IMR-90 (cell line): ENCODE measurements at places on chromosomes 4 and X. TPM values are rescaled to one million over a fixed set of nuclear protein-coding genes. Genes with fewer than 3 reads are reported as not detected.

Gene MAGEA1
- polyA plus RNA-seq, result not detected in 2 replicates

Gene TRMT44
- polyA plus RNA-seq, result 6.3 and 8.1 TPM in 2 replicates

DNA sequence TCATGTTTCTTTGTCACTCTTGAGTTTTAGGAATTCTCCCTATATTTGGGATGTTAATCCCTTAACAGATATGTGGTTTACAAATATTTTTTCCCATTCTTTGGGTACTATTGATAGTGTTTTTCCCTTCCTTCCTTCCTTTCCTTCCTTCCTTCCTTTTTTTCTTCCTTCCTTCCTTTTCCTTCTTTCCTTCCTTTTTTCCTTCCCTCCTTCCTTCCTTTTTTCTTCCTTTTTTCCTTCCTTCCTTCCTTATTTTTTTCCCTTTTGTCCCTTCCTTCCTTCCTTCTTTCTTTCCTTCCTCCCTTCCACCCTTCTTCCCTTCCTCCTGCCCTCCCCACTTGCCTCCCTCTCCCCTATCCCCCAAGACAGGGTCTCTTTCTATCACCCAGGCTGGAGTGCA is 42.1 kb downstream of the WDR17 start:
- no peak for DNase-seq

GRCh38 chrX:15299941-15300851 is 15.2 kb downstream of the ASB11 start:
- peak; percentile 30 for DNase-seq

Gene UGT2B11
- polyA plus RNA-seq, result not detected in 2 replicates

GRCh38 chr4:108157655-108158054 is 11.1 kb downstream of the LEF1 start:
- no peak for DNase-seq

- peak; percentile 87 for DNase-seq
These were observed at the start of gene EDA2R for GRCh38 chrX:66638591-66639500. Gene EDA2R (minus strand): TSS chrX:66639078. CDS start chrX:66616020, 23,058 bp downstream.

Gene SSX2
- not detected in 2 replicates for polyA plus RNA-seq

Gene VCX2
- polyA plus RNA-seq, result not detected in 2 replicates

- no peak for DNase-seq
These were observed 27.3 kb upstream of the CDKN2AIP start for GRCh38 chr4:183416879-183417755.

Gene NXF2
- polyA plus RNA-seq, result not detected in 2 replicates

- DNase-seq, result no peak
These were observed 502 bp downstream of the HNRNPDL start for GRCh38 chr4:82429728-82430192.

GRCh38 chr4:71456841-71457240 is 118.0 kb downstream of the SLC4A4 start:
- peak; percentile 91 for DNase-seq

- DNase-seq, result no peak
These were observed 15.0 kb downstream of the SLAIN2 start for GRCh38 chr4:48356355-48356754.

DNA sequence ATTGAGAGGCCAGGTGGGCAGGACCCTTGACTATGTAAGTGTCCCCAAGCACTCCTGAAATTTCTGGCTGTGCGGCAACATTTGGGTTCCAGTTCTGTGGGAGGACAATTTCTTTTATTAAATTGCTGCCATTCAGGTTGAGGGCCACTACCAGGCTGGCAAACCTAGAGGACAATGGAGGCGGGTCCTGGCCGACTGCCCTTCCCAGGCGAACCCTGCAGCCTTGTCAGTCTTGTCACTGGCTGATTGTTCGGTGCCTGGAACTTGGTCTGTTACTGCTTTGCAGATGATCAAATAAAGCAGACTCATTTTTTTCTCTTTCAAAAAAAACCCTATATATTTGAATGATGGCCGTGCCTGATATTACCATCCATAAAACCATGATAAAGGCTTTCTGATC is 6.6 kb upstream of the TMEM128 start:
- DNase-seq, result no peak

DNA sequence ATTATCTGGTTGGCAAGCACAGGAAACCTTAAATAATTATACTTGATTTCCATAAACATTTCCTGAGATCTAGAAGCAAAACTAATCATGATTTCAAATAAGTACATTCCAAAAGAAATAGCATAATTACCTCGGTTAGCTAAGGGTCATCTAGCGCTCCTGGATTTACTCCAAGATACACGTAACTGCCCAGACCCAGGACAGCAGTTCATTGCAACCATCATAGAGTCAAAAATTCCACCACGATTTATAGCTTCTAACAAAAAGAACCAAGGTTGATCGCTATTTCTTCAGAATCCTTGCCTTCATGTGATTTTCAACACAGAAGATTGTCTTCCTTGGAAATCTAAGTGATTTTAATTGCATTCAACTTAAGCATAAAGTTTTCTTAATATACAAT is 1235.5 kb upstream of the TENM3 start:
- DNase-seq, result no peak

Gene ZNF595
- 1.5 and 1.9 TPM in 2 replicates for polyA plus RNA-seq

Gene STK26
- polyA plus RNA-seq, result 0.09 and 0.17 TPM in 2 replicates

Gene KLB
- not detected in 2 replicates for polyA plus RNA-seq

GRCh38 chr4:21544955-21545354 is 403.6 kb downstream of the KCNIP4 start:
- DNase-seq, result no peak

DNA sequence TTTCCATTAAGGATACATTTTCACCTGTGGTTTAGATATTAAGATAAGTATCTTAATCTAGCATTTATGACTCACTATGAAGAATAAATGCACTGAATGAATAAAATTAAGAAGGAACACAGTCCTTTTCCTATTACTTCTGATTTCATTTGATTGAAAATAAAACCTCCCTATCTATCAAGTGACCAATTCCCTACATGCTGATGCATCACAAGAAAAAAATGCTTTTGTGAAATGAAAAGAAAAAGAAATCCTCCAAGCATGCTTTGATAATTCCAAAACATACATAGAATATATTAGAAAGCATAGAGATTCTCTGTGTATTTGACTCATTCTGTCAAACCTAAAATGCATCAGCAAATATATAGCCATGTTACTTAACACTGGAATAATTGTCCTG is 37.1 kb downstream of the PCDH10 start:
- DNase-seq, result peak; percentile 1

DNA sequence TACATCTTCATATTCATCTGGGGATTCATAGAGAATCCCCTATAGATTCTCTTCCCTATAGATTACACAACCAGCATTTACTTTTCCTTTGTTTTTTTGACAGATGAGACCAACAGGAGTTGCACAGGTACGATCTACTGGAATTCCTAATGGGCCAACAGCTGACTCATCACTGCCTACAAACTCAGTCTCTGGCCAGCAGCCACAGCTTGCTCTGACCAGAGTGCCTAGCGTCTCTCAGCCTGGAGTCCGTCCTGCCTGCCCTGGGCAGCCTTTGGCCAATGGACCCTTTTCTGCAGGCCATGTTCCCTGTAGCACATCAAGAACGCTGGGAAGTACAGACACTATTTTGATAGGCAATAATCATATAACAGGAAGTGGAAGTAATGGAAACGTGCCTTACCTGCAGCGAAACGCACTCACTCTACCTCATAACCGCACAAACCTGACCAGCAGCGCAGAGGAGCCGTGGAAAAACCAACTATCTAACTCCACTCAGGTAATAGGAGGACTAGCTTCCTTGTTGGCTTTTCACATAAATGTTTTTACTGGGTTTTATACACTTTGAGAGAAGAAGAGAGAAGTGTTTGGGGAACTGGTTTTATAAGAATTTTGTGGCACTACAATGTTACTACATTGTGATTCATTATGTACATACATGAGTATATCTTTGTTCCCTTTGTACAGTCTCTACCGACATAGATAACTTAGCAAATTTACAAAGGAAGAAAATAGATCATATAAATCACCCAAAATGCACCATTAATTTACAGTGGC is 137.2 kb downstream of the DIPK2B start:
- peak; percentile 7 for DNase-seq

- peak; percentile 37 for DNase-seq
These were observed 29.7 kb downstream of the PPP1R2C start for GRCh38 chrX:42748067-42748850.

DNA sequence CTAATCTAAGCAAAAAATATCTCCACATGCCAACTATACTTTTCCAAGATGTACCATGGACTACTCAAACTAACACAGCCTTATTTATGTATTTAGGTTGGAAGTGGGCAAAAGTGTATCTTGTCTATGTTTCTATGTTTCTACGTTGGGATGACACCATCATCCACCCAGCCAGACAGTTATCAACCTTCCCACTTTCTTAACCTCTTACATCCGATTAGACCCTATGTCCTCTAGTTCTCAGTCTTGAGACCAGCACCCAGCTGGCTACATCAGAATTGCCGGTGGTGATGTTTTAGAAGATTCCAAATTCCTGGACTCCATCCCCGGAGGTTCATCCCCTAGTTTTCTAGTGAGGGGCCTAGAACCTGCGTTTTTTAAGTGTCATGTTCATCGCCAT is 1.0 kb upstream of the AASDH start:
- no peak for DNase-seq

GRCh38 chr4:186149872-186150271 is 41.5 kb upstream of the CYP4V2 start:
- no peak for DNase-seq

Gene TMPRSS11D
- not detected in 2 replicates for polyA plus RNA-seq

GRCh38 chr4:110149089-110149488 is 49.3 kb downstream of the ELOVL6 start:
- no peak for DNase-seq

Gene TRIM60
- not detected in 2 replicates for polyA plus RNA-seq

DNA sequence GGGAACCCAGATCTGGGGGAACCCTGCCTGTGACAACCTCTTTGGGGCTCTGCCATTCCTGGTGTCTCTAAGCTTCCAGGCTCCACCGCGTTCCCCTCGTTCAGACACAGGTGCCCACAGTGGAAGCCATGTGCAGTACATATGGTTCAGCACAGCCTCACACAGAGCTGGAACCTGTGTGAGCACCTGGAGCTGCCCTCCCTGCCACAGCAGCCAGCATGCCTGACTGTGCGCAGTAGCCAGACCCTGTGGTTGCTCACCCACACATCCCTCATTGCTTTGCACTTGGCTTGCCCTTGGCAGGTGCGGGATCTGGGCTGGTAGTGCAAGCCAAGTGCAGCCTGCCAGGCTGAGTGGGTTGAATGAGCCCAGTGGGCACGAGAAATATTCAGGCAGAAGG is 814.2 kb downstream of the PDHA2 start:
- no peak for DNase-seq

GRCh38 chrX:69285881-69286564 is 120.8 kb upstream of the PJA1 start:
- no peak for DNase-seq

GRCh38 chr4:159543831-159544230 is 441.0 kb downstream of the RAPGEF2 start:
- DNase-seq, result no peak

Gene SHISA3
- 0.77 and 0.85 TPM in 2 replicates for polyA plus RNA-seq

- no peak for DNase-seq
These were observed 75.0 kb downstream of the AFAP1 start for GRCh38 chr4:7864685-7865084.

Gene ARHGAP4
- 0.72 and 0.79 TPM in 2 replicates for polyA plus RNA-seq

Gene FAM133A
- not detected in 2 replicates for polyA plus RNA-seq

DNA sequence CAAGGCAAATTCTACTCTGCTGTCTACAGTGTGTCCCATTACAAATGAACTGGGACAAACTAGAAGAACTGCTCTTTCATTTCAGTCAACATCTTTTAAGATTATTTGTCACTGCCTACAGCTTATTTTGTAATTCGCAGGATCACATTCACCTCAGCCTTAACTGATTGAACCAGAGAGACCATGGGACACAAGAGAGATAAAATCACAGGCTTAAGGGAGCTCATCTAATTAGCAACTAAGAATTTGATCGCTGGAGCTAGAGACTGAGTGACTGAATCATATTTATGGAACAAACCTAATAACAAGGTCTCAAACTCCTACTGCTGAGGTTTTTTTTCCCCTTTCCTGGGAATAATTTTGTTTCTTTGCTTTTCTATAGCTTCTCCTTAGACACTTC is 898.2 kb downstream of the PCDH18 start:
- no peak for DNase-seq

Gene ADH1A
- not detected in 2 replicates for polyA plus RNA-seq

Gene FGF5
- 42.1 and 77.7 TPM in 2 replicates for polyA plus RNA-seq

- peak; percentile 18 for DNase-seq
These were observed 168.4 kb upstream of the GK2 start for GRCh38 chr4:79576429-79576753.

- DNase-seq, result no peak
These were observed 35.8 kb upstream of the PRSS12 start for GRCh38 chr4:118388606-118389005.

DNA sequence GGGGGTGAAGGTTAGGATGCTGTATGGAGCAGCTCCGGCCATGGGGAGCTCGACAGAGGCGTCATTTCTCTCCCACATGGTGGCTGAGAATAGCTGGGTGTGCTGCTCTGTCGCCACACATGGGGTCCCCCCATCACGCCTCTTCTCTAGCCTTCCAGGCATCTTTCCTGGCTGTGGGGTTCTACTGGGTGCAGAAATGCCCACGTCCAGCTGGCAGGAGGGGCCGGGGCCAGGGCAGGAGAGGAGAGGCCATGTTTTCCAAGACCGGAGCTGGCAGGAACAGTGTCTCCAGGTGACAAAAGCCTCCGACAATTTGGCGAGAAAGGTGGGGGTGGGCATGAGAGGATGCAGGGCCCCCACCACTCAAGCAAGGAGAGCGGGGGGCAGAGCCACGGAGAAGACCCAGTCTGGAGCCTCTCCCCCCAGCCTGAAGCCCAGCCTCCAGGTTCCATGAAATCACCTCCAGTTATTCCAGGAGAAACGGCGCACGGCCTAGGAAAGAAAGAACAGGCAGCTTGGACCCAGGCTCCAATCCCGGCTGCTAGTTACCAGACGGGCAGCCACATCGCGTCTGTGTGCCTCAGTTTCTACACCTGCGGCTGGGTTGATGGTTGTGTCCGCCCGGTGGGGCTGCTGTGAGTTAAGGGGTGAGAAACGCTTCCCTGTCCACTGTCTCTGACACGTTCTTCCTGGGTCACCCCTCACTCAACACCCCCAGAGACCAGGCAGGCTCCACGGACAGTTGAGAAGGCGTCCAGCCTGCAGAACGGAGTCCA is 27.4 kb upstream of the SPON2 start:
- no peak for DNase-seq

DNA sequence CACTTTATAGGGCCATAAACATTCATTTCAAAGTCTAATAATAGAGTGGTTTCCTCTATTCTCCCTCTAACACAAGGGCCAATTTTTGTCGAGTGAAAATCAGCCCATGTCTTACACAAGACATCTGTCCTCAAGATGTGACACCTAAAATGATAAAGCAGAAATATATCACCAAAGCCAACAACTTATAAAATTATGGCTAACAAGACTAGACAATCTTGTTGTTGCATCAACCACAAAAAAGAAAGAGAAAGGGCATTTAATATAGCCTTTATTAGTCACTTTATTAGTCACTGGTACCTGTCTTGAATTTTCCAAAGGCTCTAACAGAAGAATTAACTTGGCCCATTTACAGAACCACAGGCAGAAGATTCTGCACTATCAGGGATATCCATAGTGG is 161.6 kb downstream of the SMIM20 start:
- DNase-seq, result no peak
